Astrocyte (in vitro differentiated cells and primary cell): ENCODE measurements at places on chromosomes 2 and 18. TPM values are rescaled to one million over a fixed set of nuclear protein-coding genes. Genes with fewer than 3 reads are reported as not detected.

DNA sequence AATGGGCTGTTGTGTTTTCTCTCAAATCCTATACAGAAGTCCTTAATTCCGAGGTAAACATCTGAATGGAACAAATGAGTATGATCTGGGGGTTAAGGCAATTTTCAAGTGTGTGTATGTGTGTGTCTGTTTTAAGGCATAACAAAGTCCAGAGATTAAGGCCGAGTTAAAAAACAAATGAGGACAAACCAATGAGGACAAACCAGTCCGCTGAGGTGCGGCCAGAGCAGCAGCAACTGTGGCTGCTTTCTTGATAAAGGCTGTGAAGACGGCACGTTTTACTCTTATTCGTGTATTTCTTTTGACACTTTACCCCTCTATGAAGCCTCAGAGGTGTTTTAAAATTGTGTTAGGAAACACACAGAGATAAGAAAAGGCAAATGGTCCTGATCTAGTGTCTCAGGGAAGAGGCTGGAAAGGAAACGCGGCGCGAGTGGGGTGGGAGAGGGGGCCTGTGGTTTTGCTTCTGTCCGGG, 495 bp upstream of the GULP1 start:
- peak; percentile 2 for DNase-seq

Gene TP53I3
- 83.6 and 93.2 TPM in 2 replicates for total RNA-seq

Gene PDCL3
- total RNA-seq, result 35.4 and 35.5 TPM in 2 replicates

- peak; percentile 96 for DNase-seq
Measured at GRCh38 chr2:187541086-187542085, 12.8 kb downstream of the TFPI start.

- no peak for DNase-seq
Measured at GRCh38 chr2:130798472-130799218, 38.1 kb upstream of the ARHGEF4 start.

DNA sequence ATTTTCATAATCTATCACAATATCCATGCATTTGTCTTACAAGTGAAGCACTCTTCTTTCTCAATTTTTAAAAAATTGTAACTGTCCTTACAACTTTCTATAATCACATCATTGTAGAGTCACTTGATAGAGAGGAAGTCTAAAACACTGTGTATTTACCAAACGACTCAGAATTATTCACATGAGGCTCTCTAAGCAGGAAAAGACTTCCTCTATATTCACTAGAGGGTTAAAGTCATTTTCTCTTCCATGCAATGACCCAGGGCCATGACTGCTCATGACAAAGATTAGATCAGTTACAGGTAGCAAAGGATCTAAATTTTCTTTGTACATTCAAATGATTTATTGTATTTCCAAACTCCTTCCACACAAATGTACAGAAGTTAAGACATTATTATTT, 9.0 kb upstream of the SLC1A4 start:
- no peak for DNase-seq

- DNase-seq, result peak; percentile 64
Measured at GRCh38 chr2:215447673-215448081, 11.8 kb upstream of the FN1 start.

DNA sequence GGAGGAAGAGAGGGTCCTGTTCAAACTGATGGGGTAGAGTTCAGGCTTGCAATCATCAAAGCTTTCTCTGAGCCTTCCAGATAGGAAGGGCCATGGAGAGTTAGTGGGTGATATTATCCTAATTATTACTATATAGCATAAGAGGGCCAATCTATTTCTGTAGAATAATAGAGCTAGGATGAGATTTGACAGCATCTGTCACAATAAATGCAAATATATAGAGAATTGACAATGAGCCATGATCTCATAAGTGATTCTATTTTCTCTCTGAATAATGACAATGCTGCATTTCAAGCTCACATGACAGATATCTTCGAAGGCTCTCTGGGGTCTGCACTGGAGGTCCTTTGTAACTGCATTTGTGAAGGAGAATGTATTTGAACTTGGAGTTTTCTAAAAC, 521.9 kb upstream of the CELF4 start:
- no peak for DNase-seq

Gene C2orf92
- 8.5 and 15.3 TPM in 2 replicates for total RNA-seq

DNA sequence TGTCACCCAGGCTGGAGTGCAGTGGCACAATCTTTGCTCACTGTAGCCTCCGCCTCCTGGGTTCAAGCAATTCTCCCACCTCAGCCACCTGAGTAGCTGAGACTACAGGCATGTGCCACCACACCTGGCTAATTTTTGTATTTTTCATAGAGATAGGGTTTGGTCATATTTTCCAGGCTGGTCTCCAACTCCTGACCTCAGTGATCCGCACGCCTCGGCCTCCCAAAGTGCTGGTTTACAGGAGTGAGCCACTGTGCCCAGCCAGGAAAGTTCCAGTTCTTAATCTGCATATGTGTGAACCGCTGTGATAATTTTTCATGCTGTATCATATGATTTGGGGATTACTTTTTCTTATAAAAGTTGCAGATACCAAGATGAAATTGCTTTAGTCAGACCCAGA, 14.6 kb upstream of the PPP4R1 start:
- no peak for DNase-seq

Gene MEP1B
- total RNA-seq, result not detected in 2 replicates

- no peak for DNase-seq
Measured at GRCh38 chr18:7025194-7025593, 92.4 kb downstream of the LAMA1 start.

DNA sequence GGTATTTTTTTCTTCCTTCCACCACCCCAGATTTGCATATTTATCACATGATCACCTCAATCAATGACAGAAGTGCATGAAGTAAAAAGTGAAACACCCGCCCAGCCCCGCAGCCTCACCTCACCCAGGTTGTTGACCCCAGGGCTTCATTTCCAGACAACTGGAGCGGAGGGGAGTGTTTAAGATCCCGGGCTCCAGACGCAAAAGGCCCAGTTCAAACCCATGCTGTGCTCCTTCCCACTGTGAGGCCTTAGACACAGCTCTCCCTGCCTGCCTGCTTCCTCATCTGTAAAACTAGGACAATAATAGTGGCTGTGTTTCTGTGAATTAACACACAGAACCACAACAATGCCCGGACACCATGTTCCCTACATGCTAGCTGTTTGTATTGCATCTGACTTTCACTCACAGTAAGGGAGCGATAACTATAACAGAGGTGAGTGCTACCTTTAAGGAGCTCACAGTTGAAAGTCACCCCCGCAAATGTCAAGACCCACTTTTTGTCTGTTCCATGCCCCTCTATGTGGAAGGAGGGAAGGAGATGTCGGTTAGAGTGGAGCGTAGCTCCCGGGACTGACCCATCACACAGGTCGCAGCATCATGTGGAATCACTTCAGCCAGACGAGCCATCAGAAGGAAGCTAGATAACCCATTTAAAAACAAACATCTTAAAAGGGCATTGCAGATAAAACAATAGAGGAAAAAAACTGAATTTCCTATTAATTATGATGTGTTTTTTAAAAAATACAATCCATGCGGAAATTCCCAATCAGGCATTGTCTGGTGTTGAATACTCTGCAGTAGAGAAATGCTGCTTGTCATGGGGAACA, 77.5 kb upstream of the DAPL1 start:
- DNase-seq, result no peak

DNA sequence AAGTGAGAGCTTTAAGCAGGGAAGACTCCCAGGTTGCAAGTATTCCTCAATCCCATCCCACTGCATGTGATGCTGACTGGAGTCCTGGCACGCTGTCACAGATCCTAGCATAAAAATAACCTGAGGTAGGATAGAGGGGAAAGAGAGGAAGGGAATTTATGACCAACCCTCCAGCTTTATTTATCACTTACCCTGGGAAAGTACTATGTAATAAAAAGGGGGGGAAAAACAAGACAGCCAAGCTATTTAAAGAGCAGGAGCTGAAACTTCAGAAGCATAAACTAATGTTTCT, 122.2 kb downstream of the SLC8A1 start:
- no peak for DNase-seq

Gene DYNC2LI1
- total RNA-seq, result 15.3 and 15.7 TPM in 2 replicates

DNA sequence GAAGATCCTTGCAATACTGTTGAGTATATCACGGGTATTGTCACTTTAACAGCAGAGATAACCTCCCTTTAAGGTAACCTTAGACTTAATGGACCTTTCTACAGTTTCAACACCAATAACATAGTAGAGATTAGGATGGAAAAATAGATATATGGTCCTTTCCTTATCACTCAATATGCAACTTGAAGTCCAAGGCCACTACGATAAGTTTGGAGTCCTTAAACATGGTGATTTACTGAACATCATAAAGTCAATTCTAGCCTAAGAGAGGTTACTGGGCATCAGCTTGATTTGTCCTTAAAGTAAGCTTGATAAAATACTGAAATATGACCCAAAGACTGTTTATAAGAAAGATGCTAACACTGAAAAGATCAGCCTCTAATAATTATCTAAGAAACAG, 203.2 kb downstream of the STK39 start:
- DNase-seq, result no peak

Gene MC2R
- total RNA-seq, result not detected in 2 replicates

DNA sequence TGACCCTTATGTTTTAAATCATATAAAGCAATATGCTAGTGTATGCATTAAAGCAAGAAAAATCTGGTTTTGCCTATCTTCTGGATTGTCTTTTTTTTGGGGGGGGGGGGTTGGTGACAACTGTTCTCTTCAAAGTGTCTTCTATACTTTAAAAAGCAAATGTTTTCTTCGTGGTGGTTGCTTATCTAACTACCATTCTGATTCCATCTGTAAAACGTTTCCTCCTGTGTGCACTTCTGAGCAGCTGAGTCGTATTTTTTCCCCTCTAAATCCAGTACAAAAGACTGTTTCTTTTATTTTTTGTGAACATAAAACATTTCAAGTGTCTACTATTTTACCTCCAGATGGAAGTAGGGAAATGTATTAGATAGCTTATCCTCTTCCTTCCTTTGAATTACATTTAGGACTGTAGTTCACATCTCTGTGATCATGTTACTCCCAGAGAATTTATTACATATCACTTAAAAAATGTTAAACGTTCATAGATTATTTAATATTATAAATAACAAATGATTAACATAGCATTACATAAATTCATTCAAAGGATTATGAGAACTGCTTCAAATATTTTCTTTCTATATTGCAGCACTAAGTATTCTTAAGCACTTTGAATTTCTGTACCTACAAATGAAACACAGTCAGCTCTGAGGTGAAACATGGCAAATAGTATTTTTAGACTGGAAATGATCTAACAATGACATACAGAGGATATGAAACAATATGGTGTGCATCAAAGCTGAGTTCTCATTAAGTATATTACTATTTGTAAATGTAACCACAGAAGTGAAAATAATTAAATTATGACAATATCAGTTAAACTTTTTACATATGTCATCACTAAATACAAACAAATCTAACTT, 56.4 kb downstream of the SCN3A start:
- no peak for DNase-seq

GRCh38 chr2:37738266-37738885, 66.9 kb upstream of the CDC42EP3 start:
- no peak for DNase-seq

Gene MRPL44
- total RNA-seq, result 32.6 and 33.3 TPM in 2 replicates

DNA sequence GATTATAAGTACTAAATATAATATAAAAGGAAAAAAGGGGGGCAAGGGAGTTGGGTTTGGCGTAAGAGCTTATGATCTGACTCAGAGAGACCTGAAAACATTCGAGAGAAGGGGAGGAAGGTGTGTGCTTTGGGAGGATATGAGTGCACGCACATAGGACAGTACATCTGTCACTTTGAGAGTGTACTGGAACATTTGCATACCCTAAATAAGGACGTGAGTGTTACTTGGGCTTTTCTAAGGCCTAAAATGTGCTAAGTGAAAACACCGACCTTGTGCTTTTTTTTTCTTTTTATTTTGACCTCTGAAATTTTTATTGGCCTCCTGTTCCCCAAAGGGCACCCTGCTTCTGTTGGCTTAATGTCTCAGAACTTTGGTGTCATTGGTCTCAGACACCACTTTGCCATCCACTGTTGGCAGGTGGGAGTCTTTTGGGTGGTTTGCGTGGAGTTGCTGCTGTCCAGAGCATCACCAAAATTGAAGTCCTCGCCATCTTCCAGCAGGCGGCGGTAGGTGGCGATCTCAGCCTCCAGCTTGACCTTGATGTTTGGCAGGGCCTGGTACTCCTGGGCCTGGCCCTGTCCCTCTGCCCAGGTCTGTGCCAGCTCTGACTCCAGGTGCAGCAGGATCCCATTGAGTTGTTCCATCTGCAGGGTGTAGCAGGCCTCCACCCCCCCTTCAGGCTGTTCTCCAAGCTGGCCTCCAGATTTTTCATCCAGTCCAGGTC, 57.7 kb downstream of the CD28 start:
- DNase-seq, result no peak

- DNase-seq, result no peak
Measured at GRCh38 chr2:16816016-16816415, 150.4 kb upstream of the CYRIA start.

DNA sequence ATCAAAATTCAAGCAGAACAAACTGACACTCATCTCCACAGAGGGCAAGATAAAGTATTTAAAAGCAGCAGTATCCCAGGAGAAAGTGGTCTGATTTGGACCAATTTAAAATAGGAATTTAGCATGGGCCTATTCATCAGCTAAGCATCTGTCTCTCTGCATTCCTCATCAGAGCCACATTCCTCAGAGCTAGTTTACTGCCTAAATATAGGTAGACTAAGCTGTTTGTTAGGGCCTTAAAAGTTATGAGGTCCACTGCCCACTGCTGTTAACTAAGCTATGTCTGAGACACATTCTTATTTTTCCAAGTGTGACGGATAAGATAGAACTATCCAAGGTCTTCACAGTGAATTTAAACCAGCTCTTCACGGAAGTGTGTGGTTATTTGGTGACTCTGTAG, 17.6 kb downstream of the NEB start:
- peak; percentile 54 for DNase-seq

DNA sequence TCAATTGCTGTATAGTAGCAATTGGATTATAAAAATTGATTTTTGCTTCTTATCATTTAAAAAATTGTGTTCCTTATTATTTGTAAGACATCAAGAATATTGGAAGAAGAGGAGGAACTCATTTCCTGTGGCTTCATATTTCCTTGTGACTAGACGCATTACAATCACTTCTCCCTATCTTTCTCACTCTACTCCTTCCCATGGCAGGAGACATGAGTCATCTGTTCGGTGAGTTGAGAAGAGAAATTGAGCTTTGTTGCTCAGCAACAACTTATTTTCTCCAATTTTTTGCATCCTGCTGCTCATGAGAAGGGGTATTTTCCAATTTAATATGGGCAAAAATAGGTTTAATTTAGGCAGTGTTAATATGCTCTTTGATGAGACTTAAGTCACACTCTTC, 1783.9 kb downstream of the SUCLG1 start:
- peak; percentile 9 for DNase-seq
